ENCODE measurements at places on chromosomes 4 and X.

DNA sequence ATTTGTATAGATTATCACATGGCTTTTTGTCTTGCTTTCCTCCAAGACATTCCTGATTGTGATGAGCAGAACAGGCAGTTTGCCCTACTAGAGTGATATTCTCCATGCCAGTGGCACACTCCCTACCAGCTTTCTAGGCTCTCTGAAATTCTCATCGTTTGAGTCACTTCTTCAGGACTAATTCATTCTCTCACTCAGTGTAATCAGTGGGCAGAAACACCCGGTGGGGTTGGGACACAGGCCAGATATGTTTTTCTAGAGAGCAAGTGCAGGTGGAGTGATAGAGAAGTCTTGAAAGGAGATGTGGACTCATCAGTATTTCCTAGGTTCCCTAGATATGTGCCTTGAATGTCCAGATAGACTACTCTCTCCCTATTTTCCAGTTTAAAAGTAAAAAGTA, 13.1 kb downstream of the RAB33A start:
- no peak for DNase-seq

DNA sequence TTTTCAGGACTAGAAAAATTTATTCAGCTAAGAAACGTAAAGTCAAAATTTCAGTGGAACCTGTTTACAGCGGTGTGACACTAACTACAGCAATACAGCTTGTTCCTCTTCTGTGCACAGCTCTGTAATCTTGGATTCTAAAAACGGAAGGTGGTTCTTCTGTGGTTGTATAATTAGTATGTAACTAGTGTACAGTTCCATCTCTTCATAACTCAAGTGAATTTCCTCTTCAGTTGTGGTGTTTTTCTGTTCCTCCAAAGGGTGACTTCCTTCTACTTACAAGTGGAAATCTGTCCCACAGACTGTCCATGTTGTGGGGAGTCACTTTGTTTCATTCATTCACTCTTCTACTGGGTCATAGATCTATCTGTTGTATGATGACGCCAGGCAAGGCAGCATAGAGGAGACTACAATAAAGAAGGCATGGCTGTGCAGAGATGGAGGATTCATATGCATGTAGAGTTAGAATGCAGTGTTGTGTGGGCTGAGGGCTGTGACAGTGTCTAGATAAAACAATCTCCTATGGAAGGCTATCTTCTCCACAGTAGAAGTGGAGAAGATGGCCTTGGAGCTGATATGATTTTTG, 5.4 kb downstream of the DAPP1 start:
- DNase-seq, result no peak

DNA sequence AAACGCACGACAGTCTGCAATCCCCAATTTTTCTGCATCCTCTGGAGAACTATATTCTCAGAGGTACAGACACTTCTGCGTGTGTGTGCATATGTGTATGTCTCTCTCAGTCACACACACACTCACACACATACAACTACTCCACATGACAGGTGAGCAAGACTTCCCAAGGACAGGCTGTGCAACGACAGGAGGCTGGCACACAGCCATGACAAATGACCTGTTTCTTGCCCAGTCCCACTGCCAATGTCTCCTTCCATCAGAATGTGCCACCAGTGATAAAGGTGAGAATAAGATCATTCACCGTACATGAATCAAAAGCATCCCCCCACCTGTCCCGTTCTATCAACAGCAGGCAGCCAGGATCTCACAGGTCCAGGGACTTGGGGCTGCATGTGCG, 52.4 kb downstream of the PPP2R2C start:
- DNase-seq, result no peak

DNA sequence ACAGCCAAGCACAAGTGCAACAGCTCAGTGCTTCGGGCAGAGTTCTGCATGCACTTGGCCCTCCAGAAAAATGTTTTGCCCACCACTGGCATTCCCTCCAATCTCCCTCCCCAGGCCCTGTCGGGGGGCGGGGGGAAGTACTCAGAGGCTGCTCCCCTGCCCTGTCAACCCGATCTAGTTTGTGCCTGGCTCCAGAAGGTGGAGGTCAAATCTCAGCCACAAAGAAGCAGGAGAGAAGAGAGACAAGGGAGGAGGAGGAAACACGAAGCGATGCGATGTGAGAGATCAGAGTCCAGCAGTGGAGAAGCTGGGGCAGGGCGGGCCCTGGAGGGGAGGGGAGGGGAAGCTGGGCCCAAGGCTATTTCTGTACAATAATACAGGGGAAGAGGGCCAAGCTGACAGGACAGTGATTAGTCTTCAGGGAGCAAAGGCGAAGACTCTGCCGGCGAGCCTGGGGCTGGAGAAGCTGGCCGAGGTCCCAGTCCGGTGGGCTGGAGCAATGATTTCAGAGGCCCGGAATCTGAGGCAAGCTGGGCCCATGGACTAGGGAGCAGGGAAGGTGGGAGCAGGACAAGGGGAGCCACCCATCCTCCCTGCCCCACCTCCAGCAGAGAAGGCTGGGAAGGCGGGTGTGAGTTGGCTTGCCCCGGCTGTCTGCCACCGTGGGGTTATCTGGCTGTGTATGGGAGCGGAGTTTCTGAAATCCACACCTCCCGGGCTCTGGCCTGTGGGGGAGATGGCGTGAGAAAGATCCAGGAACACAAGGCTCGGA, 167.1 kb downstream of the EFNB1 start:
- no peak for DNase-seq

- no peak for DNase-seq
Observed at GRCh38 chr4:156677656-156678055, 293.9 kb downstream of the PDGFC start.

GRCh38 chrX:97616883-97617530, 733.3 kb downstream of the RPA4 start:
- DNase-seq, result no peak

DNA sequence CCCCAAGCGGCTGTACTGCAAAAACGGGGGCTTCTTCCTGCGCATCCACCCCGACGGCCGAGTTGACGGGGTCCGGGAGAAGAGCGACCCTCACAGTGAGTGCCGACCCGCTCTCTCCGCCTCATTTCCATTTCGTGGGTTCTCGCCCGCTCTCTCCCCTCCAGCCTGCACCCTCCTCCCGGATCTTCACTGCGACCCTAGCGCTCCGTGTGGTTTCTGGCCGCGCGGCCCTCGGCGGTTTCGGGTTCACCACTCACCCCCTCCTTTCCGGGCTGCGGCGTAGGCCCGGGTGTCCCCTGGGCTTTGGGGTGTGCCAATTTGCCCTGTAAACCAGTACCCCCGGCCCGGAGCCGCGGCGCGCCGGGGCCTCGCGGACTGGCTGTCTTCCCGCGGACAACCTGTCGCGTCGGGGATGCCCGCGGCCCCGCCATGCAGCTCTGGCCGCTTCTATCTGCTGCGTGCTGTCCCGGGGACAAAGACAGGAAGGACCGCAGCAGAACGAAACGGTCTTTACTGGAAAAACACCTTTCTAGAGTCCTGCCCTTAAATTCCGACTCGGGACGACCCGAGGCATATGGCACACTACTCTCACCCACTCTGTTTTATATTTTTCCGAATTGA, 737 bp downstream of the FGF2 start:
- DNase-seq, result no peak

- DNase-seq, result no peak
Observed at GRCh38 chr4:170776983-170777382, 687.2 kb upstream of the AADAT start.

DNA sequence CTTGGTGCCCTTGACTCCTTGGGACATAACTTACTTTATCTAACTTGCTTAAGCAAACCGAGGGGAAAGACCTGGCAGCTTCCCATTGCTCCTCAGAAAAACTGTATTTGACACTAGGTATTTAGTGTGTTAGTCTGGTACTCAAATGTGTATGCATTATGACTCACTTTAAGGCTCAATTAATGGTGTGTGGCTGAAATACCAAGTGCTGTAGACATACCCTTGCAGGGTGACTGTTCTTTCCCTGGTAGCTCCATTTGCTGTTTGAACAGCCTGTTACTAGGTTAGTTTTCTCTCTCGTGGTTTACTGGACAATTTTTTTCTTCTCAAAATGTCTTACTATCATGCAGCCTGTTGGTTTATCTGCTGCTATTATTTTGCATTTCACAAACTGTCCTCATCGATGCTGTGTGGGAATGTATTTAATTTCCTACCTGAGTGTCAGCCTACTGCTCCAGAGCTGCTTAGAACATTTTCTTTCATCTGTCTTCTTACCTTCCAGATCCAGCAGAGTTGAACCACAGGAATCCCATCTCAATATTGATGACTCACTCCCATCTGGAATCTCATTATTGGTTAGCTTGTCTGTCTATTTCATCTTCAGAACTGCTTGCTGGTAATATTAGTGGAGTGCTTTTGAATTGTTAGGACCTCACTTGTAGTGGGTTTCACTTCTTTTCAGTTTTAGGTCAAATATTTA, 158.0 kb upstream of the FAT1 start:
- DNase-seq, result no peak

DNA sequence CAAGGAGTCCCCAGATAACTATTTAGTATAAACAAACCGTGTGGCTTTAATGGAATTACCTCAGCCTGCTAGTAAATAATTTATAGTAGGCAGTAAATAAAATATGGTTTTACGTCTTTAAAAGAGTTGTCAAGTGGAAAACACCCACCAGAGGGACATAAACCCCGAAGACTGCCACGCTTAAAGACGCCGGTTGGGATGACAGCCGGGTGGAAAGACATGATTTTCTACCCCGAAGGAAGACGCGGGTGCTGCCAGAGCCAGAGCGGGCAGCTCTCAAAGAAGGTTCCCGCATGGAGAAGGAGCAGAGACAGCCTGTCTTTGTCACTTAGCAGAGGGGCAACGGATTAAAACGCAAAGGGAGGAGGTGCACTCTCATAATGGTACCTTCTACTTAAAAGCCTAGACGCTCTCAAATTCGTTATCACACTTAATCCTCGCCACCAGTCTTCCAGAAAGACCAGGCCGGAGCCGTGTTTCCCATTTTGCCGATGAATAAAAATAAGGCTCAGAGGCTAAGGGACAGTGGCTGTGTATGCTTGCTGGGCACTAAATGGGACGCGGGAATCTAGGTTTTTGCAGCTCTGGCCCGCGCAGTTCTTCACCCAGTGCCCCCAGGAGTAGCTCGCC, 140.5 kb upstream of the ZIC3 start:
- DNase-seq, result no peak

DNA sequence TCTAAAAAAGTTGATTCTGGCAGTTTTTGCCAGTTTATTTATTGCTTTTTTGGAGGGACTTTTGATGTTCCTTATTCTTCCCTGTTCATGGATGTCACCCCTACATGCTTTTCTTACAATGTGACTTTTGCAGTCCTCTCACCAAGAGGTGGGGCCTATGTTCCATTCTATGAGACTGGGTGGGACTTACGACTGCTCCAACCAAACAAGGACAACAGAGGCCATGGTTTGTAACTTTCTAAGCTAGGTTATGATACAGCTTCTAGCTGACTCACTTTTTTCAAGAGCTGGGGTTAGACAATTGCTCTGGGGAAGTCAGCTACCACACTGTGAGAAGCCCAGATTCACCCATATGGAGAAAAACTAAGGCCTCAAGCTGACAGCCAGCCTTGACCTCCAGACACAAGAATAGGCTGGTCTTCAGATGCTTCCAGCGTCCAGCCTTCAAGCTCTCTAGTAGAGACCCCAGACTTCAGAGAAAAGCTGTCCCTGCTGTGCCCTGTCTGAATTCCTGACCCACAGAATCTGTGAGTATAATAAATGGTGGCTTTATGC, 39.5 kb downstream of the ENOPH1 start:
- DNase-seq, result no peak

DNA sequence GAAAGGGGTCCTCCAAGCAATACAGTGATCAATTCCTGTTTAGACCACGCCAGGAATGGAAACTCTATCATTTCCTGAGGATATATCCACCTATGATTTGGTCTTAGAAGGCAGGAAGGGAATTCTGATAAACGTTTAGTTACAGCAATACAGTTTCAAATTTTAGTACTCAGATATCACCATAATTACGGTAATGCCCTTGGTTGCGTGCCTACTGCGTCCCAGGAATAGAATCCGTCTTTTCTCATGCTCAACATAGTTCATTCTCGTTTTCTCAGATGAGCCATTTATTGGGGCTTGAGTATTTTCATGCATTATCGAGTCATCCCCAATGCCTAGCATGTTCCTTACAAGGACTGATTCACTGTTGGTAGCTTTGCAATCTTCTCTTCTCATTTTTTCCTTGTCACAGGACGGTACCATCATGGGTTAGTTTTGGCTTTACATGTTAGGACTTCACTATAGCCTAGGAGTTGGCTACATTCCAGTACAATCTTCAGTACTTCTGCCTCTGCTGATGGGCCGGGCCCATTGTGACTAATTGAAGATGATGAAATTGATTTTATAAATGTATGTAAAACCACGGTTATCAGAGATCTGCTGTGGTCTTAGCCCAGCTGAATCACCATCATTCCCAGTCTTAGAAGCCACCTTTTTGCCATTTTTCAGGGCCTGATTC, 4.4 kb upstream of the PRKX start:
- DNase-seq, result no peak

GRCh38 chr4:7336732-7337131, 98.0 kb downstream of the PSAPL1 start:
- no peak for DNase-seq

- no peak for DNase-seq
Observed at GRCh38 chr4:146330392-146330791, 116.1 kb downstream of the REELD1 start.

- no peak for DNase-seq
Observed at GRCh38 chr4:111631215-111631999, 513.8 kb upstream of the FAM241A start.

DNA sequence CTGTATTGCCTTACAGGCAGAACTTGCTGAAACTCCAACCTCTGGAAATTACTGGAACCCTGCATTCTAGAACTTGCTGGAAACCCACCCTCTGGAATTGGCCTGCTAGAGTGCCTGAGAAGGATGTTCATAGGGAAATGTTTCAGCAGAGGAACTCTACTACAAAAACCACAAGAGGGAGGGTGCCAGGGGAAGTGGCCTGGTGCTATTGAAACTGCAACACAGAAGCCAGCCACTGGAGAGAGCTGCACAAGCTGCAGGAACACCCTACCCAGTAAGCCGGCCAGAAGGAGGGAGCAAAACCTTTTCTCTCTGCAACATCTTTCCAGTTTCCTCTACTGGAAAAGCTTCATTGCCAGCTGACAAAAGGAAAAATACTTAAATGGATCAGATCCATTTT, 2.5 kb upstream of the BRWD3 start:
- no peak for DNase-seq

DNA sequence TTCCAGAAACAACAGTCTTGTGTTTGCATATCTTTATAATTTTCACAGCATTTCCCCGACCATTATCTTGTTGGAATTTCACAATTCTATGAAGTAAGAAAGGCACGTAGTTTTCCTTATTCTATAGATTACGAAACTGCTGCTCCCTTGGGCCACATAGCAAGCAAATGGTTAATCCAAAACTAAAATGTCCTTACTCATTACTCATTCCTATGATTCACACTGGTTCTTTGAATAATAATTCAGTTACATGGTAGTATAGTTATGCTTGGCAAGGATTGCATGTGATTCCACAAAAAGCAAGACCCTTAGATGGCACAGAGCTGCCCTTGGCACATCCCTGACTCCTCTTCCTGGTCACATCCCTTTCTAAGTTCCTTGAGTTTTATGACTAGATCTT, 51.2 kb downstream of the OR13H1 start:
- no peak for DNase-seq

DNA sequence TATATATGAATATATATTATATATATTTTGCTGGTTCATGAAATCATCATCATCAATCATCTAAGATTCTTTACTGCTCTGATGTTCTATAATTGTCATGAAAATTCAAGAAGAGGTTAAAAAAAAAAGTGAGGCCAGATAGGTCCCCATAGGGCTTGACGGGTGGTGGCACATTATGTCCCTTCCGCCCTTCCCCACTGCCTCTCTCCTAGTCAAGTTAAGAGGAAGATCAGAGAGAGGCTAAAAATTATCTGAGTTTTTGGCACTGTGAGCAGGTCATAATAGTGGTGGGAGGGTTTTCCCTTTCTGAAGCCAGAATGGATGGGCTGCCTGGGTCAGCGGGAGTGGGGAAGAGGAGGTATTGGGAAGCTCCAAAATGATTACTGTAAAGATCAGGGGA, 5.4 kb downstream of the SYNPO2 start:
- DNase-seq, result no peak
